ENCODE measurements at places on chromosomes 6 and 20. TPM values are rescaled to one million over a fixed set of nuclear protein-coding genes. Genes with fewer than 3 reads are reported as not detected.

ZNF334 gene
- 1.3 TPM for total RNA-seq

ZC3H12D gene
- 0.71 TPM for total RNA-seq

SIRPG gene
- total RNA-seq, result 0.19 TPM

ROMO1 gene
- total RNA-seq, result 164 TPM

DNA sequence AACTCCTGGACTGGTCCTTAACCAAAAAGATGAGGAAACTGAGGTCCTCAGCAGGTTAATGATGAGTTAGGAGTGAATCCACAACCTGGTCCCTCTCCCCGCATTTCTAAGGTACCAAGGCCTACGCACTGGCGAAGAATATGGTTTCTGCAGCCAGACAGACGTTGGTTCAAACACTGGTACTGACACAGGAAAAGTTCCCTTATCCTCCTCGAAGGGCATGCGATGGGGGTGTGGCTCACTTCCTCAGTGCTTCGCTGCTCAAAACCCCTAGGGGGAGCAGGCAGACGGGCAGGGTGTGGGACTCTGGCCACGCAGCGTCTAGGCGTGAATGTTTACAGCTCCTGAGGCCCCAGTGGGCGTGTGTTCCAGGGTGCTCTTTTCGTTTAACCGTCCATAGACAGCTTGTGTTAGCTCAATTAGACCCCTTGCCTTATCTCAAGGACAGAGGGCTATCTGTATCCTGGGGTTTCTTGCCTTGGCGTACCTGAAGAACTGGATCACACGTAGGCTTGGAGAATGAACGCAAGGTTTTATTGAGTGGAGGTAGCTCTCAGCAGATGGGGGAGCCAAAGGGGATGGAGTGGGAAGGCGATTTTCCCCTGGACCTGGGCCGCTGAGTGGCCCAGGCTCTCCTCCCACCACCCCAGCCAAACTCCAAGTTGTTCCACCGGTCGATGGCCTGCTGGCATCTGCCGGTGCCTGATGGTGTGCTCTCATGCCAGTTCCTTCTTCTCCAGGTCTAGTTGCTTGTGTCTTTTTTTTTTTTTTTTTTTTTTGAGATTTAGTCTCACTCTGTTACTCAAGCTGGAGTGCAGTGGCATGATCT is 31.8 kb upstream of the PTPN1 start:
- peak; percentile 60 for DNase-seq

DNA sequence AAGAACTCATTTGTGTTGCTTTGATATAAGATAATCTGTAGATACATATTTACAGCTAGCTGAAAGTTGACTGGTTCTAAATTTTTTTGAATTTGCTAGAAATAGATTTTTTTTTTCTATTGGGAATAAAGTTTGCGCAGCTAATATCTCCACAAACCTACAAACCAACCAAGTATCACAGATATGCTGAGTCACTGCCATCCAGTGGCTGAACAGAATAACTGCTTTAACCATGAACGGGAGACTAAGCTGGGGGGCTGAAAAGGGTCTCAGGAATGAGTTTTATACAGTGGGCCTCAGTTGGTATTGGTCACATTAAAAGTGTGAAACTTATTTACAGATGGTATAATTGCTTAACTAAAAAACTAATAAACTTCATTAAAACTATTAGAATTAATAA is 326.7 kb upstream of the CNR1 start:
- DNase-seq, result no peak

- DNase-seq, result no peak
Measured at GRCh38 chr20:21521596-21522480, 8.0 kb upstream of the NKX2-2 start.

- no peak for DNase-seq
Measured at GRCh38 chr6:132511210-132511830, 1.6 kb downstream of the STX7 start.

GRCh38 chr6:46376562-46377061 is 114.6 kb downstream of the RCAN2 start:
- peak; percentile 53 for DNase-seq

DNA sequence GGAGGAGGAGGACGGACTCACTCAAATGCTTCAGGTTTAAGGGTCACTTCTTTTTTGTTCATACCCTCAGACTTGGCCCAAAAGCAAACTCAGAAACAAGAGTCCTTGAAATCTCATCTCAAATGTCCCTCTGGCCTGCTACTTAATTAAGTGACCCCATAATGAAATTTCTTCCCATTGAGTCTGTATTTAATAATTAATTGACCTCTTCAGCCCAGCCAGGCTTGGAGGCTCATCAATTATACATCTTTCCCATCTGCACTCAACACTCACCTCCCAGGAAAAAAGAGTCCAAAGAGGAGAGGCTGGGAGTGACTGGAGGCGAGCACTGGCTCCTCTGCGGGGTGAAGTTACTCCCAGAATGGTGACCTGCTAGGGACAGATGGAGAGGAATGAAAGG is 90.5 kb upstream of the EYA2 start:
- no peak for DNase-seq

DNA sequence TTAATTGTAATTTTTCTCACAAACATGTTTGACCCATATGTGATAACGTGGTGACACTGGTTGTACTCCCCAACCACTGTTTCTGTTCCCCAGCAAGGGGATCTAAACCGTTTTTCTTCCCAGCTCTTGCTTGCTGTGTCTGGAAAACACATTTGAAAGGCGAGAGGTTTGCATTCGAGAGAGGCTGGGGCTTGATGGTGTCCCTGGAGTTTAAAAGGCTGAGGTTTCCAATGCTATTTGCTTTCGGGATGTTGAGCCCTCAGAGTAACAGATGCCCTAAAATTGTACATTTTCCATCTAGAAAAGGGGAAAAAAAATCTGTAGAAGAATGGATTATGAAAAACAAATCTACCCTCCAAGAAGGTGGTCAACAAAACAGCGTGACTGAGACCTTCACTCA is 35.4 kb downstream of the AKAP12 start:
- no peak for DNase-seq

DNA sequence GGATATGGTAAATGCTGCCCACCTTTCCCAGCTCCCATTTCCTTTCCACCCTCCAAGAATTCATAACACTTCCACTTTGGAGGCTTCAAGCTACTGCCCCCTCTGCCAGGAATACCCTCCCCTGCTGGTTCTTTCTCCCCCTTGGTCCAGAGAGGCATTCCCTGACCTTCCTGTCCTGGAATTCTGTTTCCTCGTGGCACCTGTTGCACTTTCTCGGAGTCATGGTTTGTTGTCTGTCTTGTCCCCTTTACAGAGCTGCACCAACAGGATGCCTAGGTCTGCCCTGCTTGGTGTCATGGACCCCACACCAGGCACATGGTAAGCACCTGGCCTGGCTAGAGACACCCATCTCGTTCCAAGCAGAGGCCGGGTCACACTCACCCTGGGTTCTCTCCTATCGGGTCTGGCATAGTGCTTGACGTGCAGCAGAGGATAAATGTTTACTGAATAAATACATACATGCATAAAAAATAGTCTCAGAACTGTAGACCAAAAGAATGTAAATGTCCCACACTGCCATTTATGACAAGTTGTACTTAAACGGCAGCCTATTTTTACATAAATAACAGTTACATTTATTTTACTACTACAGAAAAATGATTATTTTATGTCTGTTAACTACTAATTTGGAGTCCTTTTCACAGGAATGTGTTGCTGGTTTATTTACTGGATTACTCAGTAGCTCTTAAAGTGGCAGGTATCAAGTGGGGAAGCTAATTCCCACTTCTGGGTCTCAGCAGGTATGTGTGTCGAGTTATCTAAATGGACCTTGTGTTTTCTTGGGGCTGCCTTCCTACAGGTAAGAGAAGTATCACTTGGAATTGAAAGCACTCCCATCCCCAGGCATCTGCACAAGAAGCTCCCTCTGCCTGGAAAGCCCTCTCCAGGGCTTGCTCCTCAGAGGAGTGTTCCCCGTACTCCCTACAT is 69.3 kb downstream of the KIF13A start:
- no peak for DNase-seq
